ENCODE measurements at places on chromosomes 13 and 19.

GRCh38 chr13:100746953-100747683, 72.5 kb upstream of the TMTC4 start:
- DNase-seq = no peak

GRCh38 chr13:107035778-107036177, 467.8 kb upstream of the ARGLU1 start:
- no peak for DNase-seq

DNA sequence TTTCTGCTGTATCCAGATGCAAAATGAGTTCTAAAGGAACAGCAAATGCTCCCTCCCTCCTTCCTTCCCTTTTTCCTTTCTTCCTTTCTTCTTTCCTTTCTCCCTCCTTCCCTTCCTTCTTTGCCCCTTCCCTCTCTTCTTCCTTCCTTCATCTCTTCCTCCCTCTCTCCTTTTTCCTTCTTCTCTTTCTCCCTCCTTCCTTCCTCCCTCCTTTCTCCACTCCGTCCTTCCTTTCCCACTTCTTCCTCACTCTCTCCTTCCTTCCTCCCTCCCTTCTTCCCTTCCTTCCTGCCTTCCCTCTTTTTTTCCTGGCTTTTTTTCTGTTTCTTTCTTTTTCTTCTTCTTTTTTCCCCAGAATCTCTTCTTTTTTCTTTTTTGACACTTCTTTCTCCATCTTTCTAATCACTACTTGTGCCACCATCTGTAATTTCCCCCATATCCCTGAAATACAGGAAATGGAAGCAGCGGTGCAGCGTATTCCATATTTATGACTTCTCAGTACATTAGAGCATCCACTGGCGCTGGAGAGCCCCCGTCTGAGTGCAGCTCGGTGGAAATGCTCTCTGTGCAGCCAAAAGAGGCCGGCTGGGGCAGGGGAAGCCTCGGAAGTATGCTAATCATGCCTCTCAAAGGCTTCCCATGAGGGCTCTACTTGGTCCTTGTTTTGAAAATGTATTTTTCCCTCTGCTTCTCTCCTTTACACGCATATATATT, 275.6 kb downstream of the TSHZ3 start:
- no peak for DNase-seq

DNA sequence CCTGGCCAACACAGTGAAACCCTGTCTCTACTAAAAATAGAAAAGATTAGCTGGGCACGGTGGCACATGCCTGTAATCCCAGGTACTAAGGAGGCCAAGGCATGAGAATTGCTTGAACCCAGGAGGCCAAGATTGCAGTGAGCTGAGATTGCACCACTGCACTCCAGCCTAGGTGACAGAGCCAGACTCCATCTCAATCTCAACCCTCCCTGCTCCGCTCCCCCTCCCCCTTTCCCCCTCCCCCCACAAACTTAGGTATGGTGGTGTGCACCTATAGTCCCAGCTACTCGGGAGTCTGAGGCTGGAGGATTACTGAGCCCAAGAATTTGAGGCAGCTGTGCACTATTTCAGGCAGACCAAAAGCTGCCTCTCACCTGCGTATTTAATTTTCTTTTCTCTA, 21.6 kb upstream of the RNF113B start:
- DNase-seq = no peak

DNA sequence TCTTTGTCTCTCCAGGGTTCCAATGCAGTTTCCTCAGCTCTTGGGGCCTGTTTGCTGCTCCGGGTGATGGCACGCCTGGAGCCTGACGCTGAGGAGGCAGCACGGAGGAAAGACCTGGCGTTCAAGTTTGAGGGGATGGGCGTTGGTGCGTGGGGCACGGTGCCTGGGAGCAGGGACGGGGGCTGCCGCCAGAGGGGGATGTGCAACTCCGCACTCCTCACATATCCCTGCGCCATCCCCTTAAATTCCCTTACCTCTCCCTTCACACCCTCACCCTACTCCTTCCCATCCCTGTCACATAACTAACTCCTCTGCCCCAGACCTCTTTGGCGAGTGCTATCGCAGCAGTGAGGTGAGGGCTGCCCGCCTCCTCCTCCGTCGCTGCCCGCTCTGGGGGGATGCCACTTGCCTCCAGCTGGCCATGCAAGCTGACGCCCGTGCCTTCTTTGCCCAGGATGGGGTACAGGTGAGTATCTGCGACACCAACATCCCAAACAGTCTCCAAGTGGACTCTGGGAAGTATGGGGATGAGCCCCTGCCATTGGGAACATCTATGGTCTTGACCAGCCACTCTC, 31.1 kb downstream of the TRPM4 start:
- no peak for DNase-seq

DNA sequence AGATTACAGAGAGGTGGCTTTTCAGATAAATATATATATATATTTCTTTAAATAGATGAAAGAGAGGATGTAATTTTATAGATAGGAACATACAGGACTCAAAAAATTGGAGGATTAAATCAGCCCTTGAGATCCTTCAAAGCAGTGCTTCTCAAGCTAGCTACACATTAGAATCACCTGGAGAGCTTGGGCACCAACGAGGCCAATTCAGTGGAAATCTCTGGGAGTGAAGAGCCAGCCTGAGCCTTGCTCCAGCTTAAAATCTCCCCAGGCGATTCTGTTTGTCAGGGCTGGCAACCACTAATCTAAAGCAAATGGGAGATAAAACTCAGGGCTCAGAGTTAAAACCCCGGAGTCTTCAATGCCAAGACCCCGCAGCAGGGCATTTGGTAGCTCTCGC, 15.0 kb upstream of the CLN5 start:
- no peak for DNase-seq

- no peak for DNase-seq
These were observed 108.7 kb upstream of the VSTM2B start for GRCh38 chr19:29417048-29417447.

- no peak for DNase-seq
These were observed 2275.0 kb upstream of the PCDH20 start for GRCh38 chr13:63690672-63691071.

- DNase-seq = no peak
These were observed 47.7 kb upstream of the USPL1 start for GRCh38 chr13:30569901-30570576.

DNA sequence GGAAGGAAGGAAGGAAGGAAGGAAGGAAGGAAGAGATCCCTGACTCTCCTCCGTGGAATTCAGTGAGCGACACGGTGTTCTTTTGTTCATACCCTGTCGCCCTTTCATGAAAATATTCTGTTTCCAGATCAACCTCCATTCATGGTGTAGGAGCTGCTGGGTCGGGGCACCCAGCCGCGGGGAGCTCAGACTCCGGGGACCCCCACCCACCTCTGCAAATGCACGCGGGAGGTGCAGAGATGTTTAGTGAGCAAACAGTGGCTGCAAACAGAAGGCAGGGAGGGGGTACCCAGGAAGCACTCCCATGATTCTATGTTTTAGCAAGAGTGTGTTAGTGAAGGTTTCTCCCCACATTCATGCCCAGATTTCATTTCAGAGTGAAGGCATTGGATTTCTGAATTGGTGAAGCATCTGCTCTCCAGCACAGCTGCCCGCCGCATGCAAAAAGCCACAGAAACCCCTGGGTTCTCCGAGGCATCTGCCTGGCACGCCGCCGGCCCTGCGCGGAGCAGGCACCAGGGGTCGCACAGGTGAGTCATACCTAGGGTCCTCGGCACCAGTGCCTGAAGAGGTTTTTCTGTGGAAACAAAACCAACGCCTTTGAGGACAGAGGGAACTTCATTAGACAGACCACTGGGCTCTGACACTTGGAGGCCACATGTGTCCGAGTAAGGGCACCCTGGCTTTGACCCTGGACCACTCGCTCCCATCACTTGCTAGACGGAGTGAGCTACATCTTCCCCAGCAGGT, 80.6 kb downstream of the ZNF557 start:
- DNase-seq = no peak

- no peak for DNase-seq
These were observed 70.7 kb upstream of the MYCBP2 start for GRCh38 chr13:77397636-77398035.

GRCh38 chr13:77222909-77223308, 104.0 kb downstream of the MYCBP2 start:
- no peak for DNase-seq

DNA sequence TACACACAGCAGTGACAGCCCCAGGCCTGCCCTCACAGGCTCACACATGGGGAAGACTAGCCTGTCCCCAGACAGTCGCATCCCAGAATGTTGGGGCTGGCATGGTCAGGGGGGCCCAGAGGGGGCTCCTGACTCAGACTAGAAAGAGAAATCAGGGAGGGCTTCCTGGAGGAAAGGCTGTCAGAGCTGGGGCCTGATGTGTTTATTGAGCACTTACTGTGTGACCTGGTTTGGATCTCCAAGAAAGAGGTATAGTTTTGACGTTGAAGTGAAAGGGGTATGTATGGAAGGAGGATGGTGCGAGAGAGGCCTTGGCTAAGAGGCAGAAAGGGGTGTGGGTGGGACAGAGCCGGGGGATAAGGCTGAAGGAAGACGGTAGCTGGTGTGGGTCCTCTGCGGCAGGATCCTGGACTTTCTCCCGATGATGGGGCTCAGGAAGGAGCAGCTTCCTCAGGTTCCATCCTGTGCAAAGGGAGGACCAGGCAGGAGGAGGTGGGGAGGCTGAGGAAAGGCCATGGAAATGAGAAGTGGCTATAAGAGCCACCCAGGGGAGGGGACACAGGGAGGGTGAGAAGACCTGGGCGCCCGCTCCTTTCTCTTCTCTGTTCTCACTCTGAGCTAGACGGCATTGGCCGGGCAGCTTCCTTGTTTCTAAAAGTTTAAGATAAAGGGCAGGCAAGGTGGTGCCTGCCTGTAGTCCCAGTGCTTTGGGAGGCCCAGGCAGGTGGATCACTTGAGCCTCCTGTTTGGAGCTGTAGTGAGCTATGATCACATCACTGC, 16.1 kb upstream of the BCL3 start:
- DNase-seq = no peak

- DNase-seq = peak; percentile 21
These were observed 27.2 kb downstream of the RCBTB2 start for GRCh38 chr13:48505597-48506091.

- DNase-seq = no peak
These were observed 6.7 kb downstream of the ZBTB32 start for GRCh38 chr19:35710784-35711723.

- DNase-seq = no peak
These were observed 3.9 kb downstream of the F10 start for GRCh38 chr13:113126265-113127150.

GRCh38 chr19:3207461-3208242, 16.8 kb upstream of the CELF5 start:
- DNase-seq = no peak

DNA sequence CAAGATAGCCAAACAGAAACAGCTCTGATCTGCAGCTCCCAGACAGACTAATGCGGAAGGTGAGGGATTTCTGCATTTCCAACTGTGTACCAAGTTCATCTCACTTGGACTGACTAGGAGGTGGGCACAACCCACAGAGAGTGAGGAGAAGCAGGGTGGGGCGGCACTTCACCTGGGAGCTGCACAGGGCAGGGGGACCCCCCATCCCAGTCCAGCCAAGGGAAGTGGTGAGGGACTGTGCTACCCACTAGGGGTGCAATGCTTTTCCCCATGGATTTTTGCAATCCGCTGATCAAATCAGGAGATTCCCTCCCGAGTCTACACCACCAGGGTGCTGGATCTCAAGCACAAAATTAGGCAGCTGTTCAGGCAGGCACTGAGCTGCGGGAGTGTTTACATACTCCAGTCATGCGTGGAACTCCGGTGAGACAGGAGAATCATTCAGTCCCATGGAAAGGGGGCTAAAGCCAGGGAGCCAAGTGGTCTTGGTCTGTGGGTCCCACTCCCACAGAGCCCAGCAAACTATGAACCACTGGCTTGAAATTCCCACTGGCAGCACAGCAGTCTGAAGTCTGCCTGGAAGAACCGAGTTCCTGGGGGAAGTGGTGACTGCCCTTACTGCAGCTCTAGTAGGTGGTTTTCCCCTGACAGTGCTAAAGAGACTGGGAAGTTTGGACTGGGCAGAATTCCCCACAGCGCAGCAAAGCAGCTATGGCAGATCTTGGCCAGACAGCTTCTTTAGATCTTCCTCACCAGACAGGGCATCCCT, 85.1 kb upstream of the UFM1 start:
- DNase-seq = no peak

- no peak for DNase-seq
These were observed 65.8 kb upstream of the KPNA3 start for GRCh38 chr13:49858178-49858856.

DNA sequence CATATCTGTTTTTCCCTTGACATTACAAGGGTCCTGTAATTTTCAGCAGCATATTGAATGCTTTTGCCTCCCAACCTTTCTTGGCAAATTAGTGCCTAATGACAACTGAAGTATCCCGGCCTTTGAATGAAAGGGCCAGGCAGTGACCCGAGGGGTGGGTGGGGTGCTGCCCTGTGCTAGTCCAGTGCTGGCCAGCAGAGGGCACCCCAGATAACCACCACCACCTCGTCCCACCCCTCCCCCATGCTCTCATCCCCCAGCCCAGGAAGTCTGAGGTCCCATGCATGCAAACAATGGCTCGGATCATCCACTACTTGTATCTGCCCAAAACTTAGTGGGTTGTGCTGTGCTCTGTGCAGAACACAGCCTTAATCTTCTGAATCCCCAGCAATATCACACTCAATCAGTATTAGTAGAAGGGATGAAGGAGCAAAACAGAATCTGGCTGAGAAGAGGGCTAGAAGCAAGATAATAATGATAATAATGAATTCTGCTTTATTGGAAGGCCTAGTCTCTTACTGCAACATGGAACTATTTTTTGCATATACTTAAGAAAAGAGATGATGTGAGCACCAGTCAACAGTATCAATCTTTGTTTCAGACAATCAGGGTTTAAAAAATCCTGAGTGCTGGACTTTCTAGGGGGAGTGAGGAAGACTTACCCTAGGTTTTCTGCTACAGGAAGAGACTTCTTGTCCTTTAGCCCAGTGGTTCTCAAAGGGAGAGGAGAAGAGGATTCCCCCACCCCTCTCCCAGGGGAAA, 3.8 kb downstream of the ATP12A start:
- DNase-seq = peak; percentile 37

GRCh38 chr13:50584856-50585580, 258.5 kb downstream of the DLEU7 start:
- no peak for DNase-seq

DNA sequence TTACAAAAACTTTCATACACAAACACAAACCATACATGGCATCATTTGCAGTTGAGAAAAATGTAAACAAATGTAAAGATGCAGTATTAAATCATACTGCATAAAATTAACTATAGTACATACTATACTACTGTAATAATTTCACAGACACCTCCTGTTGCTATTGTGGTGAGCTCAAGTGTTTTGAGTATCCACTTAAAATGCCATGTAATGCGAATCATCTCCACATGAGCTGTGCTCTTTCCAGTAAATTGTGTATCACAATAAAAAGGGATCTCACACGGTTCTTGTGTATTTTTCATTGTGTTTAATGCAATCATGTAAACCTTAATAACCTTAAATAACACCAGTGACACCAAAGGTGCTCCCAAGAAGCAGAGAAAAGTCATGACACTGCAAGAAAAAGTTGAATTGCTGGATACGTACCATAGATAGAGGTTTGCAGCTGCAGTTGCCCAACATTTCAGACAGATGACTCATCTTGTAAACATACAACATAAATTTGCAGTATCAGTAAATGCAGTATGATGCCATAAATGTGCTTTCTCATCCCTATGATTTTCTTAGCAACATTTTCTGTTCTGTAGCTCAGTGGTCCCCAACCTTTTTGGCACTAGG, 166.6 kb downstream of the RAP2A start:
- no peak for DNase-seq

Measured in T-helper 9 cell (primary cell).